ENCODE measurements at places on chromosomes 6 and 20.
A peak's percentile ranks its signal among the peaks of the same experiment; 100 is the strongest.

GRCh38 chr6:2684103-2684749 is 66.5 kb downstream of the MYLK4 start:
- no peak for DNase-seq

DNA sequence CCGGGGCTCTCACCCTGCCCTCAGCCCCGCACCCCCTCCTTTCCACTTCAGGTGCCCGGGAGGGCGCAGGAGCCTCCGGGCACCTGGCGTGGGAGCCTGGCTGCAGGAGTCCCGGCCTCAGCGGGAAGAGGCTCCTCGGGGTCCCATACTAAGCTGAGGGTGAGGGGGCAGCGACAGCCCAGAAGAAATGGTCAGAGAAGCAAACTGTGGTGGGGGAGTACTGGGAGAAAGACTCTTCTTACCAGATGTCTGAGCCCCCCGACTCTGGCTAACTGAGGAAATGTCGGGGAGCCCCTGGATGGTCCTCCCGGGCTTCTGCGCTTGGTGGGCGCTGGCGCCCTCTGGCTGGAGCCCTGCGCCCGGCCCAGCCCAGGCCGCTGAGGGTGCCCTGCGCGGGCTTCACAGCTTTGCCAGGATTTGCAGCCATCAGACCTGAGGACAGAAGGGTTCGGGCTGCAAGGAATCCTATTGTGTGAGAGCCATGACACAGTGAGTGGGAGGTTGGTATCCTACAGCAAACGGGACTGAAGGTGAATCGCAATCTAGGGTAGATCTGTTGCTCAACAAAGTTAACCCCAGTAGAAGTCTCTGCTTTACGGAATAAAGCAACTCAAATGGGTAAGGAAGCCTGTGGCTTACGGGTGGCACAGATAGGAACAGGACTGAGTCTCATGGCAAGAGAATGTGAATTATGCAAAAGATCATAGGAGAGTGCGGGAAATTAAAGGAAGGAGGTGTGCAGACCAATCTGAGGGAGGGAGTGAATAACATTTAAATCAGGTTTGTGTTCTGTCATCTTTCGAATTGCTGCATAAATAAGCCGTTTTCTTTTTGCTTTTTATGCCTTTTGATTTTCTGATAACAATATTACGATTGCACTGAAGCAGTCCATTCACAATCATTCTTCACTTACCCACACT is 639 bp upstream of the RCAN2 start:
- peak; percentile 79 for DNase-seq

DNA sequence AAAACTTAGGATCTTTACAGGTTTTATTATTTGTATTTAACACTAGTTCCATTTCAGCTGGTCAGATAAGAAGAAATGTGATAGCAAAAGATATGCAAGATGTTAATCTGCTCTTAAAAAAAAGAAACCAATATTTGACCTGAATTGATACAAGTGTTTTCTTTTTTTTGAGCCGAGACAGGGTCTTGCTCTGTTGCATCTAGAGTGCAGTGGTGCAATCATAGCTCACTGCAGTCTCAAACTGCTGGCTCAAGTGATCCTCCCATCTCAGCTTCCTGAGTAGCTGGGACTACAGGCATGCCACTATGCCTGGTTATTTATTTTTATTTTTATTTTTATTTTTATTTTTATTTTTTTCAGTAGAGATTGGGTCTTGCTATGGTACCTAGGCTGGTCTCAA is 133.0 kb downstream of the GMPR start:
- DNase-seq = no peak

- no peak for DNase-seq
These were observed 16.5 kb upstream of the GPR6 start for GRCh38 chr6:109961611-109962041.

DNA sequence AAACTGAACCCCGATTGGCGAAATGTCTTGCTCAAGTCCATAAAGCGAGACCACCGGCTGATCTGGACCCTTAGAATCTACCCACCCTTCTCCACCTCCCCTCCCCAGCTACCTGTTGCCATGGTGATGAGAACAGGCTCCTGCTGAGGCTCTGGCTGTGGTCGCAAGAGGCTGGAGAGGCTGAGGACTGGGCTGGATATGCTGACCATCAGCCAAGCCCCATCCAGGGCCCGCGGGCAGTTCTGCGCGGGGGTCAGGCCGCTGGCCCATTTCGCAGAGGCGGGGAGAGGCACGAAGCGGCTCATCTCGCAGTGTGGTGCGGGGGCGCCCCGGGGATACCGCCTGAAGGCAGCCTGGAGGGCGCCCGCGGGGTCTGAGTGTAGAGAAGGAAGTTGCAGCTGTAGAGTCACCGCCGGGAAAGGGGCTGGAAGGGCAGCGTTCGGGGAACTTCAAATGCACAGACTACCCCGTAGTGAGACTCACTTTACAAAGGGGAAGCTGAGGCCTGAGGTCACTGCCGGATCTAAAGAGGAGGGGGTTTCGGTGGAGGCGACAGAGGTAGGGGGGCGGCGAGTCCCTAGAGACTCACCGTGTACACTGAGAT is 671 bp downstream of the TAPBP start:
- peak; percentile 61 for DNase-seq

DNA sequence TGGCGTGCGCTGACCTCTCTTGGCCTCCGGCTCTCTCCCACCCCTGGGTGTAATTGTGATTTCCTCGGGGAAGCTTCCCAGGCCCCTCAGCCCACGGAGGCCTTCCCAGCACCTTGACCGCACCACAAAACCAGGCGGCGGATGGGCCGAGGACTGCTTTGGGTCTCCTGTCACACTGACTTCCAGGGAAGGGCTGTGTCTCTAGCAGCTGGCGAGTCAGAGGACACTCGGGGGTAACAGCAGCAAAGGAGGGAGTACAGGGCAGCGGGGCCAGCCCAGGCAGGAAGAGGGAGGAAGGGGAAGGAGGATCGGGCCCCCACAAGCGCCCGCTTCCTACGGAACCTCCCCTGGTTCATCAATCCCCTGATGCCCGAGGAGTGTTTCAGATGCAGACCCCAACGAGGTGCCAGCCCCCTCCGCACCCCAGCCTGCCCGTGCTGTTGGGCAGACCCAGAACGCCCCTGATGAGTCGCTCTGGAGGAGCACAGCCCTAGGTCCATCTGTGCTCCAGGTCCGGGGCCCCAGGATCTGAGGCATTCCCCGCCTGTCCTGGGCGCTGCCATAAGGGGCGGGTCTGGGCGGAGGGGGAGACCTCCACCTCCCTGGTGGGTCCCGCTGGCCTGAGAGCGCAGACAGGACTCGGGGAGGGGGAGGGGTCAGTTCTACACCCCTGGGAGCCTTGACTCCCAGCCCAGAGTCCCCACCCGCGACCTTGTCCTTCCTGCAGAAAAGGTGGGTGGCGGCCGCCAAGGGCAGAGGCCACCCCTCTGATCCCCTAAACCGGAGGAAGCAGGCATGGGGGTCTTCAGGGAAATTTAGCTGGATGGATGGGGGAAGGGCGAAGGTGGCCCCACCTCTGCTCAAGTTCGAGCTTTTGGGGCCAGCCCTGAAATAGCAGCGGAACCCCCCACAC is 956 bp downstream of the CHRNA4 start:
- DNase-seq = no peak

DNA sequence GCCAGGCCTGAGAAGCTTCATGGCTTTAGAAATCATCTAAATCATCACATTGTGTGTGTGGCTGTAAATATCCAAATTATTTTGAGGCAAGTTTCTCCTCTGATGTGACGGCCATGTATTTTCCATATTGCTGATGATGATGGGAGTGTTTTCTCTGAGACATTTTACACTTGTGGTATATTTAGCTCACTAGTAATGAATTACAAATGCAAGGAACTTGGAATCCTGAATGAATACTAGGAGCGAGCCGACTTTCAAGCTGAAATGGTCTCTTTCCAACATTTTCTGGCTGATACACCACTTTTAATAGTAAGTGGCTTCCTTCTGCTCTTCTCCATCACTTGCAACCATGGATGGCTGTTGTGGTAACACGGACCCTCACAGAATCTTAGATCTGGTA is 41.3 kb downstream of the UTRN start:
- no peak for DNase-seq

DNA sequence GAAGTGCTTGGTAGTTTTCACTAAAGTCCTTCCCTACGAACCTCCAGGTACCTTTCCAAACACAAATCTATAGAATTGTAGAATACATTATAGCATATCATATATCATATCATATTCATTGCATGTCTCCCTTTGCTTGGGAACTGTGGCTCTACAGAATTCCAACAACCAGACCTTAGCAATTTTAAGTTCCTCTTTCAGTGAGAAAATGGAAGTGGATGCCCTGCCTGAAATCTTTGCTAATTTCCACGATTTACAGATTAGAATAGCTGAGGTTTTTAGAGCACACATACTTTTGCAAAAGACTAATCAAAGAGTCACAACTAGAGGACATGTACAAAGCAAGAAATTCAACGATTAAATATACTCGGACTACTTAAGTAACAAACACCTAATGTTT is 78.6 kb downstream of the TNFRSF21 start:
- no peak for DNase-seq

GRCh38 chr20:39775110-39775509 is 813.0 kb downstream of the DHX35 start:
- DNase-seq = peak; percentile 46

DNA sequence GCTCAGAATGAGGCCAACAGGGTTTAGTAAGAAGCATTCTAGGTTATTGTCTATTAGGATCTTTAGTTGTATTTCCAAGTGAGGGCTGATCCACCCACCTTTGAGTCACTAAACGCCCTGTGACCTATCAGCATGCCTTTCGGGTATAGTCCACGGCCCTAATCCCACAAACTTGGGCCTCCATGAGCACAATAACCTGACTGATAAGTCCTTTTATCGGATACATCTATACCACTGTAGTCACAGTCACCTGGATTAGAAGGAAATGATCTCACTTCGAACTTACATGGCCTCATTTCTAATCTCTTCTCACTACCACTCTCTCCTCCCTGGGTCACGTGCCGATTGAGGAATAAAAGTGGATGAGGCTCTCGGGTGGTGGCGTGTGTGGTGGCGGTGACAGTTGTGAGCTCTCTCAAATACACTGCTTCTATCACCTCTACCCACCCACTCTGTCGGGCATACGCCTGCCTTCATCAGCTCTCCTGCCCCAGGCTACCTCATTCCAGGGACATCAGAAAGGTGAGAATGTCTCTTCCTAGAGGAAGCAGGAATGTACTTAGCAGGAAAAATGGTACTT is 65.2 kb downstream of the TRAM2 start:
- DNase-seq = no peak

DNA sequence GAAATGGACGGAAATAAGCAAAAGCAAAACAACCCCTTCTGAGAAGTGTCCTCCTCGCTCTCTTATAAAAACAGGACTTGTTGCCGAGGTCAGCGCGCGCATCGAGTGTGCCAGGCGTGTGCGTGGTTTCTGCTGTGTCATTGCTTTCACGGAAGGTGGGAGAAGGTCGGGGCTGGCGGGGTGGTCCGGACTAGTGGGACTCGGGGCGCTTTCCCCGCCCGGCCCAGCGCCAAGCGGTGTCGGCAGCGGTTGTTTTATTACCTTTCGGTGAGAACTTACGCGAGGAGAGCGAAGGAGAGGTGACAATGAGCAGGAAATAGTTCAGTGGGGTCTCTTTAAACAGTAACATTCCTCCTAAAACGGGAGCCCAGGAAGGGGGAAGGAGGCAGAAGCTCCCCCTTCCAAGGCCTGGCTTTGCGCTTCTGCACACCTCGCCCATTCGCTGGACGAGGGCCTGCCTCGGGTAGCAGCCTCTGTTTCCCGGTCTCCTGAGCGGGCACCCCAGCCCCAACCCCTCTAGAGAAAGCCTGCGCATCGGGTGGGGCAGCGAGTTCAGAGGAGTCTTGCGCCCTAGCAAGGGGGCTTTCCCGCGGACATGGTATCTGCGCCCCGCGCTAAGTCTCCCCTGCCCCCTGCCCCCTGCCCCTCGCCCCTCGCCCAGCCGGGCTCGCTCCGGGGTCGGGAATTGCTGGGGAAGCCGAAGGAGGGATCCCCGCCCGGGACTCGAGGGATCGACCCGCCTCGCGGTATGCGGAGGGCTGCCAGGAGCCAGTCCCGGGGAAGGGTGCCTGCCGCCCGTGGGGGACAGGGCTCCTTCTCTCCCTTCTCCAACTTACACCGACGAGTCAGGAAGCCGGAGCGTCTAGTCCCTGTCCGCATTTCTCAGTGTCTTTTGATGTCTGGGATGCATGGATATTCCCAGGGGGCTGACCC is 1.2 kb upstream of the TBXT start:
- no peak for DNase-seq

DNA sequence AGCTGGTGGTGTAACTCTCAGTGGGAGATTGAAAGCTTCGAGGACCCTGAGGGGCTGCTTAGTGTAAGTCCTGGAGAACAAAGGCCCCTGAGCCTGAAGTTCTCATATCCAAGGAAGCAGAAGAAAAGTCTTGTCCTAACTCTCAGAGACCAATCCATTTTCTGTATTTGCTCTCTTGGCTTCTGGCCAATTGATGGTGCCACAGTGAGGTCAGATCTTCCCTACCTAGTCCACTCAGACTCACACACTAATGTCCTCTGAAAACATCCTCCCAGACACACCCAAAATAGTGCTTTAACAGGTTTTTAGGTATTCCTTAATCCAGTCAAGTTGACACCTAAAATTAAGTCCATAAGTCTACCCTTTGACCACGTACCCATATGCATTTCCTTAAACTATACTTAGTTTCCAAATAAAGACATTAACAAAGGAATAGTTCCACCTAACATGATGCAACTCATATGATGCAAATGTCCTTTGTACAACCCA is 29.4 kb downstream of the ZNF292 start:
- DNase-seq = no peak

GRCh38 chr6:87757792-87758191 is 55.8 kb upstream of the AKIRIN2 start:
- no peak for DNase-seq

GRCh38 chr6:120608826-120609225 is 725.5 kb downstream of the TBC1D32 start:
- no peak for DNase-seq

GRCh38 chr20:58579069-58579818 is 64.0 kb upstream of the APCDD1L start:
- no peak for DNase-seq

DNA sequence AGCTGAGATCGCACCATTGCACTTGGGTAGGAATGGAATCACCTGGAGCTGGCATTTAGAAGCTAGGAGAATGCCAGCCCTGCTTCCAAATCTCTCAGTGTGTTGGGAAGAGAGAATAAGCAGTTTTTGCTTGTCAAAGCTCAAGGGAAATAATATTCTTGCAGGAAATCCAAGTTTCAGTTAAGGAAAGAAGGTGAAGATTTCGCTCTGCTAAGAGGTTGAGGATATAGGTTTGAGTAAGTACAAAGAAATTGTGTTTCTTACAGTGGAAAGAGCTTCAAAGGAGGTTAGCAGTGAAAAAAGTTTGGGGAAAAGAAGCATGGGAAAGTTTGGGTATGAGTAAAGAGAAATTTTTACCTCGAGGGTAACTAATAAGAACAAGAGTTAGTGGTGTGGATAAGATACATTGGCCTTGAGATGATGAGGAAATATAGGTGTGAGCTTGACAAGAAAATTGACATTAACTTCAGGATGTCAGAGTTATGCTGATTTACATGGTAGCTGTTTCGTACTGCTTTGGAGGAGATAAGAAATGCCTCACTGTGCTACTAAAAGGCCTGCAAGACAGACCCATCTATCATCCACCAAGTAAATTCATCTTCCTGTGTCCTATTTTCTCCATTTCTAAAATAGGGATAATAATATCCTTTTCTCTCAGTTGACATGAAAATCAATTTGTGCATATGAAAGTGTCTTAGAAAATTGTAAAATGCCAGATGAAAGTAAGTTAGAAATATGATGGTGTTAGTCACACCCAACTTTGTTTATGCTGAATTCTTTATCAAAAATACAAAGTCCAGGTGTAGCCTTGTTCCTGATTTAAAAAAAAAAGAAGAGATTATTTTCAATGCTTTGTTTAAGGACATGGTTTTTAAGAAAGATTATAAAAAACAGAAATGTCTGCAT is 12.8 kb upstream of the HINT3 start:
- DNase-seq = no peak

GRCh38 chr6:10419749-10420545 is 5.1 kb upstream of the TFAP2A start:
- DNase-seq = no peak
